Sigmoid colon (tissue), 7 donors: ENCODE measurements at places on chromosomes 3 and 15. TPM values are rescaled to one million over a fixed set of nuclear protein-coding genes. Genes with fewer than 3 reads are reported as not detected.

GRIP2 gene
- under 0.01 TPM for polyA plus RNA-seq

ECE2 gene
- not detected for polyA plus RNA-seq

PAK6 gene
- 1.6 TPM for polyA plus RNA-seq

OR5K1 gene
- not detected for polyA plus RNA-seq

CCDC9B gene
- 33.4 TPM for polyA plus RNA-seq

TF gene
- 0.60 TPM for polyA plus RNA-seq

ADAMTS9 gene
- polyA plus RNA-seq = 15.4 TPM

CELF6 gene
- polyA plus RNA-seq = 4.2 TPM

PLA2G4D gene
- under 0.01 TPM for polyA plus RNA-seq

LYZL4 gene
- polyA plus RNA-seq = not detected

MASP1 gene
- 14.2 TPM for polyA plus RNA-seq

MRPS11 gene
- 84.6 TPM for polyA plus RNA-seq

DNA sequence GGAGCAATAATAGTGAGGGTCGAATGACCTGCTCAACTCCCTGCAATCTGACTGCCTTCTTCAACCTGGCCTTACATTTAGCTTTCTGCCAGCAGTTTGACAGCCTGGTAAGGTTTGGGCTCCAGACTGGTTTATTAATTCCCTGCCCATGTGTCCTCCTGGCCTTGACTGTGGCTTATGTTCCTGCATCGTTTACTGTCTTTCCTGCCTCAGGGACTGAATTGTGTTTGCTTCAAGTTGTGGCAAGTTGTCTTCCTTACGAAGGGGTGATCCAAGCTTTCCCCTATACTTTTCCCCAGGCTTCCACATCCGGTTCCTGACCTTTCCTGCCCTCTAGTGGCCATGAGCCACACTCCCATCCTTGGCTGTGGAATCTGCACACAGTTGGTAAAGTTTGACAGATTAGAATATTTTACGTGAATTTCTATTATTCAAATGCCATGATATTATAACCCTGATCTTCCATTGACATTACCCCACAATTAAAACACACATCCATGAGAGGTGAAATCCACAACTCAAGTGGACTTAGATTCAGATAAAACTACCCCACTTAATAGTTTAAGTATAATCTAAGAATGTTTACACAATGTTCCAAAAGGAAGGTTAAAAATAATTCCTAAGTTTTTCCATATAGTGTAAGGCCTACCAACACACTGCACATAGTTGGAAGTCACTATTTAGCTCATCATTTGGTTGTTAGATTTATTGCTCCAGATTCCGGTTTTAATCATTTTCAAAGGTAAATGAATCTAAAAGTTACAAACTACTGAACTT, 95.7 kb downstream of the NEDD4 start:
- DNase-seq = no peak

GRCh38 chr3:38731522-38731921, 82.0 kb upstream of the SCN5A start:
- DNase-seq = no peak

GRCh38 chr3:75329476-75330097, 334.5 kb upstream of the FRG2C start:
- DNase-seq = no peak

GRCh38 chr3:179072100-179072438, 460 bp upstream of the ZMAT3 start:
- DNase-seq = peak; percentile 70

DNA sequence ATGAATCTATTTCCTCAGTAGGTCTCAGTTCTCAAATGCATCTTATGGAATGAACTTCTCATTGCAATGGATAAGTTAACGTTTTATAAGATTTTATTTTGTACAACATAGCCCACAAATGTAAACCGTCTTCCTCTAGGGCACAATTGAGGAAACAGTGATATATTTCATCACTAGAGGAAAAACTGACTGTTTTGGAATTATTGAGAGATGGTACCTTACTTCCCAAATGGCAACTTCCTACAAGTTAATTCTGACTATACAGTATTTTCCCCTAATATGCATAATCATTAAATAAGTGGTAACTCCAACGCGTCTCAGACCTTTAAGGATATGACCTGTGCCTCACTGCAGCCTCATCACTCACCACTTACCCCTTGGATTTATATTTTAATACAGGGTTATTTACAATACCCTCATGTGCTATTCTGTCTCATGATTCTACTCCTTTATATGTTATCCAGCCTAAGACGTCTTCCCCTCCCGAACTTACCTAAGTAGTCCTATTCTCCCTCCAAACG, 13.3 kb downstream of the GABPB1 start:
- DNase-seq = no peak

DNA sequence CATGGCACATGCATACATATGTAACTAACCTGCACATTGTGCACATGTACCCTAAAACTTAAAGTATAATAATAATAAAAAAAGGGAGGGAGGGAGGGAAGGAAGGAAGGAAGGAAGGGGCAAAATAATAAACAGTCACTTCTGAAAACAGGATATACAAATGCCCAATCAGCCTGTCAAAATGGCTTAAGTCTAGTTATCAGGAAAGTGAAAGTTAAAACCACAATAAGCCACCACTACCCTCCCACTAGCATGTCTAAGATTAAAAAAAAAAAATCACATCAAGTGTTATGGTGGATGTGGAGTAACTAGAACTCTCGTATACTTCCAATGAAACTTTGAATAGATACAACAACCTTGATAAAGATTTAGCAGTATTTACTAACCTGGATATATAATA, 145.6 kb upstream of the GMNC start:
- DNase-seq = no peak

DNA sequence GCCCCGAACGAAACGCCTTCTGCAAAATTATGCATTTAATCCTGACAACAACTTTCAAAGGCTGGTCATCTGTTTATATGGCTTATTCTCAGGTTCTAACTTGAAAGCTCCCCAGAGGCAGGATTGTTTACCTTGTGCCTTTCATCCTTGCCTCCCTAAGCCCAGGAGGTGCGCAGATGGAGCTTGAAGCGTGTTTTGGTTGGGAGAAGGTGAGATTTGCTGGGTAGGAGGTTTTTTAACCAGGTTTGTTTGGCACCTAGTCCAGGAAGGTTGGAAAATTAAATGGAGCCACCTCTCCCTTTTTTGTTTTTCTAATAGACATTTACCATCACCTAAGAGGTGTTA, 675 bp downstream of the TSEN2 start:
- no peak for DNase-seq

GRCh38 chr3:38627956-38628355, 21.5 kb downstream of the SCN5A start:
- no peak for DNase-seq

DNA sequence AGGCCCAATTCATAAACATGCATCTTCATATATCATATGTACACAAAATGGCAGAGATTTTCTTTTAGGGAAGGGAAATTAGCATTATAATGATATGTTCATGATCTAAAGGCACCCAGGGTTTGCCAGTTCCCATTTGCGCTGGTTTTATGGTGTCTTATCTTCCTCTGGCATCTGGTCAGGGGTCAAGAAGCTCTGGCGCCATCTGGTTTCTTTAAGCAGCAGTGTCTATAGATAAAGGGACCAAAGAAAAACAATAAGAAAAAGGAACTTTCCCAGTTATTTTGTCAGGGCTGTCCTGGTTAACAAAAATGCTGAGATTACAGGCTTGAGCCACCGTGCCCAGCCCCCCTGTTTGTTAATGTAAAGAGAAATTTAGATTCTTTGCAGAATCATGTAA, 3.3 kb upstream of the DCP1A start:
- DNase-seq = no peak

- DNase-seq = no peak
Observed at GRCh38 chr15:90711418-90711824, 5.7 kb upstream of the BLM start.

GRCh38 chr3:193879099-193879863, 256.7 kb upstream of the HES1 start:
- DNase-seq = peak; percentile 40

GRCh38 chr15:41950489-41950888, 21.9 kb downstream of the EHD4 start:
- DNase-seq = no peak

DNA sequence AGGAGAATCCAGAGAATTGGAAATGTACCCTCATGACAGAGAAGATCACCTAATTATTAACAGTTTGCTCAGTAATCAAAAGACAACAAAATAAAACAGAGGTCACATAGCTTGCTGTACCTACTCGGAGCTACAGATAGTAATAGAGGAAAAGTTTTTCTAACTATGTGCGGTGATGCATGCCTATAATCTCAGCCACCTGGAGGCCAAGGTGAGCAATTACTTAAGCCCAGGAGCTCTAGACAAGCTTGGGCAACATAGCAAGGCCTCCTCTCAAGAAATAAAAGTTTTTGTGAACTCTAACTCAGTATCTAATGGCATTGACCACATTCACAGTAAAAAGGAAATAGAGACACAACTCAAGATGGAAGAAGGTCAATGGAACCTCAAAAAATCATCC, 243.6 kb downstream of the ATP8B4 start:
- no peak for DNase-seq

DNA sequence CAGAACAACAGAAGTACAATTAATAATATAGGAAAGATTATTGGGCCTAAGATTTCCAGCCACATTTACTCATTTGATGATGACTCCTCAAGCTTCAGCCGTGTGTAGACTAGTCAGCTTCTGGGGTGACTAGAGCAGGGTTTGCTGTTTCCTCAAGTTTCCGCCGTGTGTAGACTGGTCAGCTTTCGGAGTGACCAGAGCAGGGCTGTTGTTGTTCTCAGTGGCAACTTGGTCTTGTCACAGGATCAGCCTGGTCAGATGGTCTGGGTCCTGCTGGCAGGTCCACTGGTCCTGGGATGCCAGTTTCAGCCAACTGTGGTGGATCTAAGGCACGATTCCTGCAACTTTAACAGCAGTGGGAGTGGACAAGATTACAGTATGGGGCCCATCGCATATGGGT, 21.8 kb upstream of the NOX5 start:
- DNase-seq = no peak

DNA sequence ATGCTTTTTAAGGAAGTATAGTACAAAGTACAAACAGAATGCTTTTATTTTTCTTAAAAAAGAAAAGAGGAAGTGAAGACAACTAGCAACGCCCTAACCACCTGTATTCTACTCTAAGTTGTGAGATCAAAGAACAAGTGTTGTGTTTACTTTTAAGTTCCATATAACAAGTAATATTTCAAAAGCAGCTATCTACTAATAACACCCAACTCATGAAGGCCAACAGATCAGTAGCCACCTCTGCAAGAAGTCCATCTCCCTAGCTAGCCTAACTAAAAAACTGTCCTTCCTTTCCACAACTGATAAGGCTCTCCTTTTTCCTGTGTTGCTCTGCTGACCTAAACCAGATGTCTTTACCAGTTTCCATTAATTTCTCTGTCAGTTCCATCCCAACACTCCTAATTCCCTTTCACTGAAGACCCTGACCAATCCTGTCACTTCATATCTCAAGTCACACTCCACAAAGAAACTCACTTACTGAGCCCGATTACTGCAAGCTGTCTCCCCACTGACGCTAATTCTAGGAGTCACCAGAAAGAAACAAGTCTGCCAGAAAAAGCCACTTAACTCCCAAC, 26.9 kb downstream of the PHC3 start:
- DNase-seq = no peak
